Mesendoderm (in vitro differentiated cells): ENCODE measurements at places on chromosomes 4 and X.

GRCh38 chr4:145976680-145977079 lies 38.1 kb upstream of the ZNF827 start:
- no peak for DNase-seq

DNA sequence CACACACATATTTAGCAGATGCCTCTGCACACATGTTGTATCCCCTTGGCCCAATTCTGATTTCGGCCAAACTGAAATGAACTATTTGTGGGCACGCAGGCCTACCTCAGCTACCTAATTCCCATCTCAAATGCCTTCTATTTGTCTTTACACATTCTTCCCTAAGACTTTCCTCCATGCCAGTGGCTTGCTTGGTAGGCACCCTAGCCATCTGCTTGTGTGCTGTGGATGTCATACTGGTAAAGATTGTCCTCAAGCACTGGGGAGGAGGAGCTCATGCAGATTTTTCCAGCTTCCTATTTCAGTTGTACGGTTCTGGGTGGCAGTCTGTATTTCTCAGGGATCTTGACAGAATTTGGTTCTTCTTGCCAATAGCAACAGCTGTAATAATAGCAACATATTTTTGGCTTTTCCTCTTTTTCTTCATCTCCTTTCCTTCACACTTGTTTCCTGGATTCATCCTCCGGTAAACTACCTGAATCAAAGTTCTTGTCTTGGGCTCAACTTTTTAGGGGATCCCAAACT lies 514.3 kb downstream of the ADGRL3 start:
- no peak for DNase-seq

DNA sequence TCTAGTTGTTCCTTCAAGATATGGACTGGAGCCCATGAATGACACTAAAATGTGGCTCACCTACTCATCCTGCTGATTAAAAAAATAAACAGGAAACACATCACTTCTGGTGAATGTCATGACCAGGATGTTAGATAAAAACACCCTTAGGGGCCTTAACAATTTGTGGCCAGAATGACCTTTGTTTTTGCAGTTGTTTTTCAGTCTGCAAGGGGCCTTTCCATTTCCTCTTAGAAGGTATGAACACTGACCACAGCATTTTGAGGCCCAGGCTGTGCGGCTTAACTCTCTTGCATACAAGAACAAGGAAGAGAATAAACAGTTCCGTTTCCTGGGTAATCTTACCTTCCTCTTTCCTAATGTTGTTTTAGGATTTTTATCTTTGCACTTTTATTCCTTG lies 113.2 kb downstream of the IL1RAPL2 start:
- DNase-seq = no peak

DNA sequence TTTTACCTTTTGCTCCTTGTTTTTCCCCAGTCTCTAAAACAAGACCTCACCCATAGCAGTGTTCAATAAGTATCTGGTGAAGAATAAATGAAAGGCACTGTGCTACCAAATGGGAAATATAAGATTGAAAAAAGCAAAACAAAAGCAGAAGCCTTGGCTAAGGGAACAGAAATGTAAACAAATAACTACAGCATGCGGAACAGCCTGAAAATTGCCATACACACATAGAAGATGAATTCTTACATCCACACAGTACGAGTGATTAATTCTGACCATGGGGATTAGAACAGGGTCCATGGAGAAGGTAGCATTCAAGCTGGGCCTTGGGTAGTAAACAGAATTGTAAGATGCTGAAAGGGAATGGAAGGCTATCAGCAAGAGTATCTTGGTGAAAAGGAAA lies 40.5 kb downstream of the TMEM150C start:
- DNase-seq = no peak

GRCh38 chr4:52107745-52108144 lies 56.6 kb downstream of the SPATA18 start:
- DNase-seq = no peak

GRCh38 chr4:165198329-165198728 lies 9.0 kb upstream of the KLHL2 start:
- no peak for DNase-seq

- no peak for DNase-seq
These were observed 27.1 kb upstream of the STBD1 start for GRCh38 chr4:76279462-76279861.

DNA sequence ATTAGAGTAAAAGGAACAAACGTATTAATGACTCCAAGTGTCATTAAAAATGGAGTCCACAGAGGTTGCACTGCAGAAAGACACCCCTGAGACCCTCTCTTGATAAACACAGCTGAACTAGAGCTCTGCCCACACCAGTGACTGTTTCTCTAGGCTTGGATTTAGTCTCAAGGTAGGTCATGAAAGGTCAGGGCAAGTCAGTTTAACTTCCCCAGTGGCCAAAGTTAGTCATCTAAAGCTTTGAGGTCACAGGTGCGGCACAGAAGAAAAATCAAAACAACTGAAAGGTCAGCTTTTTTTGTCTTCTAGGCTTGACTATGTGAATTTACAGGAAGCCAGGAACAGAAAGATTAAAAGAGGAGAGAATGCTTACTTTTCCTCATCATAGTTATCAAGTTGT lies 749.6 kb downstream of the RAB28 start:
- DNase-seq = no peak

GRCh38 chr4:175714686-175715085 lies 97.4 kb downstream of the GPM6A start:
- no peak for DNase-seq

- no peak for DNase-seq
These were observed 126.9 kb upstream of the DCLK2 start for GRCh38 chr4:149951152-149951900.

GRCh38 chr4:68426516-68426915 lies 20.7 kb upstream of the TMPRSS11E start:
- DNase-seq = no peak

- peak; percentile 85 for DNase-seq
These were observed 69.6 kb upstream of the C4orf50 start for GRCh38 chr4:6087669-6088341.

DNA sequence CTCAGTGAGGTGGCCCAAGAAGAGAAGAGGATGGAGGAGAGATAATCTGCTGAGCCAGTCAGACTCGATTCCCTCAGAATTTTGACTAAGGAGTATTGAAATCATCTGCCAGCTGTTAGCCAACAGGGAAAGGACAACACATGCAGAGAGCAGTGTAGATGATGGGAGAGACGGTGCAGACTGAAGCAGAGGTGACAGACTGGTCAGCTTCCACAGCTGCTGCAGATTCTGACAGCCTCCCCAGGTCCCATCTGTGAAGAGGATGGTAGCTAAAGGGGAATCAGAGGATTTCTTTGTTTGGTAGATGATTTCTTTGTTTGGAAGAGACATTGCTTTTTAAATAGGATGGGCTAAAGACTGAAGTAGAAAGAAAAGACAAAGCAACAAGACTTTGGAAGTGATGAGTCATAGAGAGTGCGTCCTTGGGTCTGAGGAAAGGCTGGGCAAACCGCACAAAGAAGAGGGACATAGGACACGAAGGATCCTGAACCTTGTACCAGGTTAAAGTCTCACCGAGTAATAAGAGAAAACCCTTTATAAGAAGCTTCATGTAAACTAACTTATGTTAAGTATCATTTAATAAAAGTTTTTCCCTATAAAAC lies 27.6 kb downstream of the INTU start:
- peak; percentile 16 for DNase-seq

GRCh38 chr4:56360071-56360470 lies 27.2 kb downstream of the AASDH start:
- no peak for DNase-seq

GRCh38 chrX:132848296-132848970 lies 110.0 kb downstream of the HS6ST2 start:
- no peak for DNase-seq

DNA sequence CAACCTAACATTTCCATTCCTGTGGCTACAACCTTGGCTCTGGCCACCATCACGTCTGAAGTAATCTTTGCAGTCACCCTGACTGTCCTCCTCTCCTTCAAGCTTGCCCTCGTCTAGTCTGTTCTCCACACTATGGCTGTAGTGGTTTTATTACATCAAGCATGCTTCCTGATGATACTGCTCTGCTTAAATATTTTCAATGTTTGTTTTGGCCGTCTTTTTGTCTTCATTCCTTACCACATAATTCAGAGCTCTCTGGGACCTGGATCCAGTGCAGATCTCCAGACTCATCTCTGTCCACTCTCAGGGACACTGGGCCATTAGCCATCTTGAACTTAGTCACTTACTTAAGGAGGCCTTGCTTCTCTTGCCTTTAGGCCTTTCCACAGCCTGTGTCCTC lies 27.7 kb upstream of the FREM3 start:
- no peak for DNase-seq

DNA sequence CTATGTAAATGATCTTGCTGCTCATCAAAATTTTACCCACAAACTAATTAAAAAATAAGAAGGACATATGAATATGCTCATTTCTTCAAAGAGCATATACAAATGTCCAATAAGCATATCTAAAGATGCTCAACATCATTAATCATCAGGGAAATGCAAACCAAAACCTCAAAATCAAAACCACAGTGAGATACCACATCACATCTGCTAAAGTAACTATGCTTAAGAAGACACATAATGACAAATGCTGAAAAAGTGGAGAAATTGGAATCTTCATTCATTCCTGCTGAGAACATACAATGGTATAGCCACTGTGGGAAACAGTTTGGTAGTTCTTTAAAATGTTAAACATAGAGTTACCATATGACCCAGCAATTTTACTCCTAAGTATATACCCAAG lies 81.9 kb downstream of the AFF2 start:
- DNase-seq = no peak

GRCh38 chr4:141772838-141773237 lies 136.5 kb downstream of the IL15 start:
- DNase-seq = no peak

DNA sequence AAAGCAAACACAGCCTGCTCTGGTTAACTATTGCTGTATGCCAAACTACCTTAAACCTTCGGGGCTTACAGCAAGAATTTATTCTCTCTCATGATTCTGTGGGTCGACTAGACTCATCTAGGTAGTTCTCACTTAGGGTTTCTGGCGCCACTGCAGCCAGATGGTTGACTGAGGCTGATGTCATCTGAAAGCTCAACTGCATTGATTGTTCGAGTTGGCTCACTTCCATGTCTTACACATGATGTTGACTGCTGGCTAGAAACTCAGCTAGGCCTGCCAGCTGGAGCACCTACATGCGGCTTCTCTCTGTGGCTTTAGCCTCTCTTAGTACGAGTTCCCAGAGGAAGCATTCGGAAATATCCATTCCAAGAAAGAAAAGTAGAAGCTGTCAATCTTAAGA lies 103.2 kb downstream of the SRPX start:
- DNase-seq = no peak

- DNase-seq = no peak
These were observed 107.7 kb downstream of the APOOL start for GRCh38 chrX:85111347-85111746.

GRCh38 chr4:20194123-20195013 lies 57.3 kb upstream of the SLIT2 start:
- DNase-seq = no peak

GRCh38 chrX:40157228-40158035 lies 59.7 kb upstream of the BCOR start:
- DNase-seq = peak; percentile 9

DNA sequence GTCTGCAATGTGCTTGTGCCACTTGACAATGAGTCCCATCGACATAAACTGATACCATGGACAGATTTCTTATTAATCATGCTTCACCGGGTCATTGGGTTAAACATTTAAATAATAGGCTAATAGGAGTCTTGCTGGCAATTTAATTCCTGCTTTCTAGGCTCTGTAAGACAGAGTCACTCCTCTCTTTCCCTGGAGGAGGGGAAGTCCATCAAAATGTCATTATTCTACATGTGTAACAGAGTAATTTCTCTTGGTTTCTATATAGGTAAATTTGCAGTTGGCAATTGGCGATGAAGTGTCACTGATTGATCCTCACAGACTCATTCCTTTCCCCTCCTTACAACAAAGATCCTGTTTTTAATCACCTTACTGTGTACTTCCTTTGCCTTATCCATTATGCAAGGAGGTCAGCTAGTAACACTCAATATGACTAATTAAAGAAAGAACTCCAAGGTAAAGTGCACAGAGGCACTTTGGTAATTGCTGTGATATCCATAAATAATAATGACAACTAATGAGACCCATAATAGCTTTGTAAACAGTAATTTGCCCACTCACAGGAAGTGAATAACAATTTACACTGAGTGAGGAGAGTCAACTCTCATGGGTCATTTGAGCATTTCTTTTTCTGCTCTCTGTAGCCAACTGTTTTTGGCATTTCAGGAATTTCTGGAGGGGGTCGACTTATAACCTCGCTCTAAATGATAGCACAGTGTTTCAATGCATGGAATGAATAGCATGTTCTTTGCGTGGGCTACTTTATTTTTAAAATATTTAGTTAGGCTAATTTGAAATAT lies 184.0 kb downstream of the UGT8 start:
- DNase-seq = peak; percentile 68

DNA sequence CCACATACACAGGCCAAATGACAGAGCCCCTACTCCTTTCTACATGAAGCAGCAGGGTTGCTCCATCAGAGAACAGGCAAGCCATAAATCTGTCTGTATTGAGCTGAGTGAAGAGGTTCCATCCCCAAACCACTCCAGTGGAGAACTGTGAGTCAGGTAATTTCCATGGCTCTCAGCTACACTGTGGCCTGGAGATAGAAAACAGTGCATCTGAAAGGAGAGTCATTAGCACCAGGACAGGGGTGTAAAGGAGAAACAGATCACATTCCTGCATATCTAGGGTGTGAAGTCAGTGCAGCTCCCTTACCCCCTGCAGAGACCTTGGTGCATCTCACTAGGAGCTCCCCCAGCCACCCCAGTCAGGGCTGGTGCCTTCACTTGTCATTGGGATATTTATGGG lies 314.7 kb downstream of the CHIC1 start:
- peak; percentile 91 for DNase-seq

DNA sequence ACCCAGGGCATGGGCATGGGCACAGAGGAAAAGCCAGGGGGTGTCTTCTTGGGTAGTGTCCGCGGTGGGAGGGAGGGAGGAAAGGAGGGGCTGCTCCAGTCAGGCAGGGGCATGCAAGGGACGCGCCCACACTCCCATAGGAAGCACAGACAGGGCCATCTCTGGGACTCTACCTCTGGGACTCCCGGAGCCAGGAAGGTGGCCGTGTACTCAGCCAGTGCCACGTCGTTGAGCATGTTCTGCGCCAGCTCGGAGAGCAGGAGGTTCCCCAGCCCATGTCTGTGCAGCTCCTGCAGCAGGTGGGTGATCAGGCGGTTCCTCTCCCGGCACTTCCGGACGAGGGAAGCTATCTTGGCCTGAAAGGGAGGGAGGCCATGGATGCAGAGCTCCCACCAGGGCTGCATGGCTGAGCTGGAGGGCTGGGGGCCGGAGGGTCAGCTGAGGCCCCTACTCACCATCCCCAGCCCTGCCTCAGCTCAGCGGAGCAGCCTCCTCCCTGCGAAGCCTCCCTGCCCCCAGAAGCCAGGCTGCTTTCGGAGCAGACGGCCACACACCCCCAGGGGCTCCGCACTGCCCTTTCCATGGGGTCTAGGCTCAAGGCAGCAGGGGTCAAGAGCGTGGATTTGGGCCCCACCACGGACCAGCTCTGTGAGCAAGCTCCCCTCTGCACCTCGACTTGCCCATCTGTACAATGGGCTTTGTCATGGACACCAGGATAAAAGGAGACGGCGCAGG lies 44.6 kb downstream of the C4orf50 start:
- DNase-seq = no peak

GRCh38 chr4:110088670-110089069 lies 109.7 kb downstream of the ELOVL6 start:
- DNase-seq = peak; percentile 85

- no peak for DNase-seq
These were observed 153.6 kb downstream of the SOWAHB start for GRCh38 chr4:76744241-76744921.
